ENCODE measurements at places on chromosomes 2 and 18.
A peak's percentile ranks its signal among the peaks of the same experiment; 100 is the strongest.

- DNase-seq, result no peak
These were observed 191.6 kb downstream of the ZBTB7C start for GRCh38 chr18:48217258-48218250.

DNA sequence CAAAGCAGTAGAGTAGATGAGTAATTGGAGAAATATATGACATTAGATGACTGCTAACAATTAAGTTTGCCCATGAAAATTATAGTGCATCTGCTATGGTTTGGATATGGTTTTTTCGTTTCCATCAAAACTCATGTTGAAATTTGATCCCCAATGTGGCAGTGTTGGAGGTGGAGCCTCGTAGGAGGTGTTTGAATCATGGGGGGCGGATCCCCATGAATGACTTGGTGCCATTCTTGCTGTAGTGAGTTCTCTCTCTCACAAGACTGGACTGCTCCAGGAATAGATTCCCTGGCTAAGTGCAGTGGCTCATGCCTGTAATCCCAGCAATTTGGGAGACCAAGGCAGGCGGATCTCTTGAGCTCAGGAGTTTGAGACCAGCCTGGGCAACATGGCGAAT is 9.7 kb upstream of the CUL3 start:
- no peak for DNase-seq

- DNase-seq, result no peak
These were observed 125.5 kb upstream of the SIX2 start for GRCh38 chr2:45134726-45135125.

DNA sequence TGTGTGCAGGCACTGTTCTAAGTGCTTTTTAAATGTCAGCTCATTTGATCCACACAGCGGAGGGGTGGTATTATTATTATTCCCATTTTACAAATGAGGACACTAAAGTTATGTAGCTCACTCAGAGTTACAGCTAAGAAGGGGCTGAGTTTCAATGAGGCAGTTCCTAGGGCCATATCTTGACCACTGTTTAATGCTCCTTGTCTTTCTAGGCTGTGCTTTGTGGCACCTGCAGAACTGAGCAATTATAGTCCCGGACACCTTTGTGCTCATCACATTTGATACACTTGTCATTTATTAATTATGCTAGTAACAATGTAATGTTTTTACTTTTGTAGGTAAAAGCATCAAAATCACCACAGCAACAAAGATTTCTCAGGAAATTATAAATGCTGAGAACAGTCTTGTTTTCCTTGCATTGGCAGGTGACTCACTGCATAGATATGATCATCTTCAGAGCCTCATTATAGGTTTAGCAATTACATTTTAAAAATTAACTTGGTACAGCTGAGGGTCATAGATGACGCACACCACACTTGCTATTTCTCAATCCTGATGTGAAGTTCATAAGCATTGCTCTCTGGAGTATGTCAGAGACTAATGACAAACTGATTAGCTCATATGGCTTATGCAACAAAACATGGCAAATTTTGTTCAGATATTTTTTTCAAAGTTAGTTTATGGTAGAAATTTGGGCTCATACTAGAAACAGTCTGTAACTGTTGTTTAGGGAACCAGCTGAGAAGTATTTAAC is 366.8 kb downstream of the TGIF1 start:
- no peak for DNase-seq

GRCh38 chr2:22958308-22958707 is 426.7 kb upstream of the KLHL29 start:
- DNase-seq, result no peak

DNA sequence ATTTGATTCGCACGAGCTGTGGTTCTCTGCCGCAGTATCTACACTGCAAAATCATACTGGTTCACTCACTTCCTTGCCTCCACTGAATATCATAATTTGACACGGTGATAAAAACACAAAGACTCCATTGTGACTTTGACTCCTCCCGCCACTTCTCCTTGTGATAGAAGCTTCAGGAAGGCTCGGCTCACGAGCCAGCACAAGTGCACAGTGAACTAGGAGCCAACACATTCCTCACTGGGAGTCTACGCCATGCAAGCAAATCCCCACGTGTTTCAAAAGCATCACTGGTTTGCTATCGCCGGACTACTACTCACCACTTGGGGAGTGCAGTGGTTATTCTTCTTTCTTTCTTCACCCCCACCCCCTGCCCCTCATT is 293.3 kb upstream of the PARD3B start:
- DNase-seq, result no peak

GRCh38 chr2:145015561-145015960 is 495.6 kb upstream of the ZEB2 start:
- no peak for DNase-seq

GRCh38 chr2:218960309-218961165 is 1.1 kb downstream of the CDK5R2 start:
- DNase-seq, result peak; percentile 61

- no peak for DNase-seq
These were observed 336.5 kb upstream of the SLC39A10 start for GRCh38 chr2:195320413-195320973.

DNA sequence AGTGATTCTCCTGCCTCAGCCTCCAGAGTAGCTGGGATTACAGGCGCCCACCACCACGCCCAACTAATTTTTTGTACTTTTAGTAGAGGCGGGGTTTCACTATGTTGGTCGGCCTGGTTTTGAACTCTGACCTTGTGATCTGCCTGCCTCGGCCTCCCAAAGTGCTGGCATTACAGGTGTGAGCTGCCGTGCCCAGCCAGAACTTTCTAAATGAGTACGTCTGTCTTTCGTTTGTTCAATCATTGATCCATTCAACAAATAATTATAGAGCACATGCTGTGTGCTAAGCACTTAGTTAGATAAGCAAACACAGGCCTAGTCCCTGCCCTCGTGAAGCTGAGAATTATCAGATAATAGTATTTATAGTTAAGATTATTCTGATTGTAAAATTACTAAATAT is 56.5 kb downstream of the TTC39C start:
- no peak for DNase-seq

DNA sequence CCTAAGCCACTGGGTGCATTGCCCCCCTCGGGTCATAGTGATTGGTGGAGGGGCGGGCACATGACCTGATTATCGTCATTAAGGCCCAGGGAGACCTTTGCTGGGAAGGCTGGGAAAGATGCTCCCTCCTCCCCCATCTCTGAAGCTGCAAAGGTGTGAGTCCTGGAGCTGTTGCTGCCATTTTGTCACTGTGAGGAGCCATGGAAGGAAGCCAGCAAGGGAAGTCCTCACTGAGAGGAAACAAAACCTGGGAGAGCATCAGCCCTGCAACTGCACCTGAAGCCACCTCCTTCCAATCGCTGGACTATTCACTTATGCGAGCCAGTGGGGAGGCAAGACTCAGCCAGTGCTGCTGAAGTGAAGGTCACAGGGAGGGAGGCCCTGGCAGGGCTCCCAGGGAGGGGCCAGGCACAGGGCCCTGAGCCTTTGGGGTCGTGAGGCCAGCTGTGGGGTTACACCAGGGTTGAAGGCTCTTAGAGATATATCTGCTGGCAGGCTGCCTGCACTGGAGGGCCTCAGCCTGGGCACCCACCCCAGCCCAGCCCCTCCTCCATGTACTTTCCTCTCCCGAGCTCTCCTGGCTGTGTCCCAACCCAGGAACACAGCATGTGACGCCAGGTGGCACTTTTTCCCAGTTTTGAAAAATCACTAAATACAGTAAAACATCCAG is 10.7 kb upstream of the FAHD2A start:
- DNase-seq, result no peak

DNA sequence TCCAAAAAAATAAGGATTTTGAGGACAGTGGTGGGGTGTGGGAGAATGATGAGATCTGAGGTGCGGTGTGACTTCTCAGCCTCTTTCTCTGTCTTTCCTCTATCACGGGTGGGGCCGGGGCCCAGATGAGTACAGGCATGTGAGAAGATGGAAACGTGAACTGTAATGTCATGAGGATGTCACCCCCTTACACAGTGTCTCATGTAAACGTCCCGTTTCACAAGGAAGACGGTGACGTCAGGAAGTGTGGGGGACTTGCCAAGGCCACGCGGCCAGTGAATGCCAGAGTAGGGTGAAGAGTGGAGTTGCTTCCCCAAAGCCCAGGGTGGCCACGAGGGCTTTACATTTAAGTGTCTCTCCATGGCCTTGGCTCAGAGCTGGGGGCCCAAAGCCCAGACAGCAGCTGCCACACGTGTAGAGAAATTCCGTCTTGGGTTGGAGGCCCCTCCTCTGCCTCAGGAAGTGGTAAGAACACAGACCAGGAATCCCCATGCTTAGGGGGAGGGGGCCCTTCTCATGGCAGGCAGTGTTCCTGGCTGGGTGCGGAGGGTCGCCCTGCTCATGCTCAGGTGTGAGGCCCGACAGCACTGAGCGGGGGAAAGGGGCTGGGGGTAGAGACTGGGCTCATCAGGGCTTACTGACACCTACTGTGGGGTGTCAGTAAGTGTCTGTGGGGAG is 80.9 kb upstream of the SMAD7 start:
- no peak for DNase-seq

GRCh38 chr2:160169988-160170387 is 30.1 kb downstream of the ITGB6 start:
- DNase-seq, result no peak

DNA sequence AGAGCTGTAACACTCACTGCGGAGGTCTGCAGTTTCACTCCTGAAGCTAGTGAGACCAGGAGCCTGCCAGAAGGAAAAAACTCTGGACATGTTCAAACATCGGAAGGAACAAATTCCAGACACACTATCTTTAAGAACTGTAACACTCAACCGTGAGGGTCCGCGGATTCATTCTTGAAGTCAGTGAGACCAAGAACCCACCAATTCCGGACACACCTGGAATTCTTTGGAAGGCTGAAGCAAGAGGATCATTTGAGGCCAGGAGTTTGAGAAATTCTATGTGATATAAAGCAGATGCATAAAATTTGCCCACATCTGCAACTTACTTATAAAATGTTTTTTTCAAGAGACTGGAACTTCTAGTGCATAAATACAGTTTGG is 43.5 kb upstream of the ITSN2 start:
- no peak for DNase-seq

- no peak for DNase-seq
These were observed 24.8 kb upstream of the GBX2 start for GRCh38 chr2:236193026-236193425.

DNA sequence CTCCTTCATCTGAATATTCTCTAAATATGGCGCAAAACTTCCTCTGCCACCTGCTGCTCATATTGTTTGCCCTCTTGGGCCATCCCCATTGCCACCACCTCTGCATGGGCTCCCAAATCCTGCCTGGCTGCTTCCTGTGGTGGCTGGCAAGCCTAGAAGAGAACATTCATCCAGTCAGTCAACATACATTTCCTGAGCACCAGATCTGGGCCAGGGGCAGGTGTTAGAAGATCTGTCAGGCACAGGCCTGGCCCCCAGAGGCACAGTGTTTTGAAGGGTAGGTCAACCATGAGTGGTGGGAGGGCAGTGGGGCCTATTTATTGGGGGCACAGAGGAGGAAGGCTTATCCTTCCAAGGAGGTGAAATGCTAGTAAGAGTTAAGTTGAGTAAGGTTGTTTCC is 73.2 kb downstream of the TMEM247 start:
- no peak for DNase-seq

GRCh38 chr2:232375164-232375563 is 3.4 kb upstream of the ALPP start:
- no peak for DNase-seq

DNA sequence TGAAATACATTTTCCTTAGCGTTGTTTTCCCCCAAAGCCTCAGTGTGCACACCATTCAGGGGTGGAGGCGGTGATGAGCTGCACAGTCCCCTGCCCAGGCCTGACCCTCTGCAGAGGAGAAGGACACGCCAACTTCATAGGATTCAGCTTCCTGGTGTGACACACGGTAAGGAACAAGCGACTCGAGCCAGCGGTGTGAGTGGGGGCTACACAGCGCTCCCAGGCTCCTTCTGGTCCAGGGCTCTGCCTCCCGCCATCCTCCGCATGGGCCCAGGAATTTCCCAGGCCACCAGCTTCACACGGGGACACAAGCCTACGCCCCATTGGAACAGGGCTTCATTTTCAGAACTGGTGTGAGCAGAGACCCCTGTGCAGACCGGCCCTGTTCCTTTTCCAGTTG is 272.1 kb downstream of the HDAC4 start:
- DNase-seq, result no peak

DNA sequence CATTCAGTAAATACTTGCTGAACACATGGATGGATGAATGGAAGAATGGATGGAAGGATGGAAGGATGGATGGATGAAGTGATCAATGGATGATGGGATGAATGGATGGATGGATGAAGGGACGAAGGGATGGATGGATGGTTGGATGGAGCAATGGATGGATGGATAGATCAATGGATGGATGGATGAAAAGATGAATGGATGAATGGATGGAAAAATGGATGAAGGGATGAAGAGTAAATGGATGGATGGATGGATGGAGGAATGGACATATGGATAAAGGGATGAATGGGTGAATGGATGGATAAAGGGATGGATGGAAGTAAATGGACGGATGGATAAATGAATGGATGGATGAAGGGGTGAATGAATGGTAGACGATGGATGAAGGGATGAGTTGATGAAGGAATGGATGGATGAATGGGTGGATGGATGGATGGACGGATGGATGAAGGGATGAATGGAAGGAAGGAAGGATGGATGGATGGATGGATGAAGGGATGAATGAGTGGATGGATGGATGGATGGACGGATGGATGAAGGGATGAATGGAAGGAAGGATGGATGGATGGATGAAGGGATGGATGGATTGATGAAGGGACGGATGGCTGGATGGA is 13.9 kb upstream of the ID2 start:
- no peak for DNase-seq

DNA sequence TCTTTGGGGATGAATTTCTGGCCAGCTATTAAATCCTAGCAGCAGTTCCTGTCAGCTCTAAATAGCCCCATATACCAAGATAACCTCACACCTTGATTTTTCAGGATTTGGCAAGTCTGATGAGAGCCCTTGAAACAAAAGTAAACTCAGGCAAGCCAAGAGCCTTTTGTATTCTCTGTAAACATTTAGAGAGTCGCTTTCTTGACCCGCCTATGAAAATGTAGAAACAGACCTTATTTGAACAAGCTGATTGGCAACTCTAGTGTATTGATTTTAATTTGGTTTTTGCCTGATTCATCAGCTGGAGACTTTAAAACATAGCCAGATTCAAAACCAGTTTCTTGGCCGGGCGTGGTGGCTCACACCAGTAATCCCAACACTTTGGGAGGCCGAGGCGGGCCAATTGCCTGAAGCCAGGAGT is 43.4 kb downstream of the CABLES1 start:
- no peak for DNase-seq

DNA sequence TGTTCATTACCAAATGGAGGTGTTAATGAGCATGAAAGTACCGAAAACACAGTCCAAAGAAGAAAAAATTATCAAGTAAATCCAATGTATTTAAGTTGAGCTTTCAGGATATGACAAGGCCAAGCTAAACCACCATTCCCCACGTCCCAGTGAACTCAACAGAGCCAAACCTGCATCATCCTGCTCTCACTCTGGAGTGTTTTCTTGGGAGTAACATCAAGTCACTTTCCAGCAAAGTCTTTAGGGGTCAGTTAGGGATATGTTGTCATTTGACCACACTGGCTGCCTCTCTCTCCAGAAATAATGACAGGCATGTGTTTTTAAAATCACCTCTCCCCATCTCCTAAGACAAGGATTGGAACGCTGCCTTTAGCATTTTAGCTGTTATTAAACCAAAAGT is 140.5 kb downstream of the SRBD1 start:
- no peak for DNase-seq

GRCh38 chr18:5449858-5450509 is 93.8 kb downstream of the EPB41L3 start:
- no peak for DNase-seq

Measured in NCI-H2171 treated with DMSO at 0.1 percent for 48 hours (cell line).